ENCODE measurements at places on chromosomes 6 and 20.

DNA sequence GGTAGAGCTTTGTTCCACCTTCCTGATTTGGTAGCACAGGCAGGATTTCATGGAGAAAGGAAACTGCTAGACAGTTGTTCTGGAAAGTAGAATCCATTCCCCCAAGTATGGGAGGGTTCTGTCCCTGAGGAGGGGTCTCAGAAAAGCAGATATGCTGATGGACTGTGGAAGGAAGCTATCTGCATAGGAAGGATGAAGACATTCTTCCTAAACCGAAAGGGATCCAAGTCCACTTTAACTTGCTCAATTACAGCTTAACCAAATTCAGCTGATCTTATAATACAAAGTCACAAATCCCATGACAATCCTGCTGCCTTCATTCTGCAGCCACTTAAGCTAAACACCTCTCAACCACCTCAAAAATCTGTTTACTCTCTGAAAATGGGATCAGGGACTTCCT lies 2.6 kb downstream of the MAN1A1 start:
- no peak for DNase-seq

DNA sequence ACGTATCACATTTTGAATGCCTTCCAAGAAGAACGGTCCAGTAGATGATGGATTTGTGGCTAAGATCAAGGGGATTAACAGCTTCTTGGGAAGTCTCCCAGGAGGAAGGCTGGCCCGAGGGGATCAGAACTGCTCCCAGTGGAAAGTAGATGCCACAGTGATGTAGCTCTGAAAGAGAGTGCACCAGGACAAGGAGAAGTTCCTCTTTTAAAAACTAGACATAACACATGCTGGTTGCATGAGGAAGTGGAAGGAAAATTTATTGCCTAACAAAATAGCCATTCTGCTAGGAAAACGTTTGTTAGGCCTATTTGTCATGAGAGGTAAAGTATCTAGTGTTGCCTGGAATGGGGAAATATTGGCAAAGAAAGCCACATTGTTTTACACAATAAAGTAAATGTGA lies 87.8 kb downstream of the CDH26 start:
- no peak for DNase-seq

GRCh38 chr6:89410231-89410761 lies 1.8 kb downstream of the RRAGD start:
- DNase-seq: peak; percentile 32

DNA sequence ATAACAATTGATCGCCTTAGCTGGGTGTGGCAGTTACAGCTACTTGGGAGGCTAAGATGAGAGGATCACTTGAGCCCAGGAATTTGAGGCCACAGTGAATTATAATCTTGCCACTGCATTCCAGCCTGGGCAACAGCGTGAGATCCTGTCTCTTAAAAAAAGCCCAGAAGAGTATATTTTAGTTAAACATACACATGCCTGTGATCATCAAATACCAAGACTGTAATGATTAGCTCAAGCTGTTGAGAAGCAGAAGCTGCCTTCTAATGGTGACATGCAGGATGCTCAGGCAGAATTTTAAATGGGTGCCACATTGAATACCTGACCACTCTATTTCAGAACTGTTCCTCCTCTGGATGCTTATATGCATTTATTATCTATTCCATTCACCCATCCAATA lies 8.9 kb upstream of the TMEM14A start:
- DNase-seq: no peak

- no peak for DNase-seq
Measured at GRCh38 chr6:2037237-2037926, 208.0 kb downstream of the GMDS start.

GRCh38 chr20:38304845-38305447 lies 990 bp downstream of the BPI start:
- peak; percentile 27 for DNase-seq

GRCh38 chr6:42514745-42515144 lies 49.1 kb upstream of the UBR2 start:
- DNase-seq: no peak

DNA sequence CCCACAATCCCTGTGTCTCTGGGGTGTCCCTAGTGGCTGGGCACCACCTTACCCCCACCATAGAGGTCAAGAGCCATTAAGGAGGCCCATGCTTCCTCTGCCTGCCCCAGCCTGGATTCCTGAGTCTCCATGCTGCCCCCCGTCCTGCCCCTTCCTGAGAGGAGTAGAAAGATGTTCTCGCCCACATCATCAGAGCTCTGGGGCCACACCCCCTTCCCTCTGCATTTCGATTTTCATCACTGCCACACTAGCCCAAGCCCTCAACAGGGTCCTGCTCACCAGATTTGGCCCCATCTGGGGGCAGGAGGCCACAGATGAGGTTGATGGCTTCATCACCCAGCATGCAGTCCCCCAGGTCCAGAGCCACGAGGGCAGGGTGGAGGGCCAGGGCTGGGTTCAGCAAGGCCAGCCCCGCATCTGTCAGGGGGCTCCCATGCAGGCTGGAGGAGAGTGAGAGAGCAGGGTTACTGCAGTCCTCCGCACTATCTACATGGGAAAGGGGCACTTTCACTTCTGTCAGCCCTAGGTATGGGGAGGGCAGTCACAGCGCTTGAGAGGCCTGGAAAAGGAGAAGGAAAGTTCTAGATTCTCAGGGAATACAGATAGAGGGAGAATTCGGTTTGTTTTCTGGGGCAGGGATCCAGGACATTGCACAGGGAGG lies 1.5 kb downstream of the LRRC73 start:
- DNase-seq: no peak

- DNase-seq: no peak
Measured at GRCh38 chr20:40773376-40773775, 84.3 kb upstream of the MAFB start.

DNA sequence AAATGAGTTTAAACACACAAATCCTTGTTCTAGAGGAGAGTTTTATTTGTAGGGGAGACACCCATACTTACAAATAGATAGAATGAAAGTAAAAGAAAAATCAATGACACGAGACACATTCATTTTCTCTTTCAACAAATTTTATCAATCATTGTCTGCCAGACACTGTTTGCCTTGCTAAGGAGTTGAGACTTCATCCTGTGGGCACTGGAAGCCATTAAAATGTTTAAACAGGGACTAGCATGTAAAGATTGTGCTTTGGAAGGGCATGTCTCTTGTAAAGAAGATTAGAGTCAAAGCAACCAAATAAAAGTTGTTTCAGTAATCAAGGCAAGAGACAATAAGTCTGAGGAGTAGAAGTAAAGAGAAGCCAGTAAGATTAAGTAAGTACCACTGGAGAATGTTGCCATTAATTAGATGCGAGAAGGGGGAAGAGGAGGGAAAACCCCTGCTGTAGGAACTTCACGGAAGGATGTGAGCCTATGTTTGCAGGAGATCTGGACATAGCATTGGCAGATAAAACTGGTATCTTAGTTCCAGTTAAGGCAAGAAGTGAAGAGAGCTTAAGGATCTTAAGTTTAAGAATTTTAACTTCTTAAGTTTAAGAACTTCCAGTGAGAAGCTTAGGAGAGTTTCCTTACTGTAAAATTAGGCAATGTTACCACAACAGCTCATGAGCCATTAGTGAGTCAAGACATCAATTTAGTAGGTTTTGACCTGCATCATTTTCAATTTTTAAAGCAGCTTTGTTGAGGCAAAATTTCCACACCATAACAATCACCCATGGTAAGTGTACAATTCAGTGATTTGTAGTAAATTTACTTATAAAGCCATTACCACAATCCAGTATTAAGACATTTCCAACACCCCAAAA lies 117.0 kb upstream of the UST start:
- no peak for DNase-seq

DNA sequence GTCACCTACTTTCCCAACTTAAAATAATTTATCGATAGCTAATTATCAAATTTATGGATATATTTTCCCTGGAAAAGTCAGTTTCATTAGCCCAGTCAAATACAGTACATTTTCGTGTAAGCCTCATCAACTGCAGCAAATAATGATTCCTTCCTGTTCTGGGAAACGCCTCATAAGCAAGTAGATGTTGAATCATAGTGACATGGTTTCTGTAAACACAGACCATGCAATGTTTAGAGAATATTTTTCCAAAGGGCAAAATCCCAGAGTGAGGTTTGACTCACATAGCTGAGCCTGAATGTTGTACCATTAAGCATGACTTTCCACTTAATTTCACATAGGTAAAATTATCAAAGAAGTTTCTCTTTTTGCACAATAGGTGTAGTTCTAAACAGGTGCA lies 16.7 kb upstream of the VNN1 start:
- DNase-seq: no peak

GRCh38 chr20:32964575-32964974 lies 39.7 kb downstream of the SUN5 start:
- DNase-seq: no peak

- DNase-seq: no peak
Measured at GRCh38 chr6:109396046-109396718, 13.9 kb upstream of the CD164 start.

DNA sequence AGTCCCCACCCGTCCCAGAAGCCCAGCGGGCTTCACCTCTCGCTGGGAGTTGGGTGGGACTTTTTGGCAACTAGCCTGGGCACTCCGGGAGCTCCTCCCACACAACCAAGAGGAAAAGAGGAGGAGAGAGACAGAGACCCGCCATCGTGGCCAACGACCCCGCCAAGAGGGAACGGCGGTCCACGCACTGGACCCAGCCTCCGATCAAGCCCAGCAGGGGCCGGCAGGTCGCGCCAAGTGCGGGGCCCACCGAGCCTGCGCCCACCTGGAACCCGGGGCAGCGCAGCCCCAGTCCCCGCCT lies 3.0 kb upstream of the TMEM14C start:
- DNase-seq: no peak

- DNase-seq: no peak
Measured at GRCh38 chr20:63750807-63751470, 11.4 kb downstream of the SLC2A4RG start.

All from A673 (cell line).